ENCODE measurements at places on chromosomes 7 and 10.

DNA sequence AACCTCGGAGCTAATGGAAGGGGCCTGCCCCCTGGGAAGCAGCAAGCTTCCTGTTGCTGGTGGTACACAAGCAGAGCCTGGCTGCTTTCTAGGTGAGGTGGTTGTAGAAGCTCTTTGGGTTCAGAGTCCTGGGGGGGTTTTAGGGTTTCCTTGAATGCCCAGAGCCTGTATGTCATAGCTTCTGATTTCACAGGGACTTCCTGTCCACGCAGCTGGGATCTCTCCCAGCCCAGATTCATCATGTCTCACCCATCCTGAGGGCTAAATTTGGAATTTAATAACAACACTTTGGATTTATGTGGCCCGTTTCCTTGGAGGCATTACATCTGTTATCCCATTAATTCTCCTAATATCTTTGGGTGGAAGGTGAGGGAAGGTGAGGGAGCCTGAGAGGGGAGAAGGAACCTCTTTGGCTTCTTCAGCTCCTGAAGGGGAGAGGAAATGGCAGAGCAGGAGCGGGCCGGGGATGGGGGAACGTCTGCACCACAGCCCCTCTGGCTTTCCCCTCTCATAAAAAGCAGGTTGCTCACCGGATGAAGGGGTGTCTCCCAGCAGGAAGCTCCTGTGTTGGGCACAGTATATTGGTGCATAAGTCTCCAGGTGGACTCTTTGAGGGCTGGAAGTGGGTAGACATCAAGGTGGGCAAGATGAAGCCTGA lies 19.7 kb downstream of the RPS24 start:
- H3K27me3 ChIP-seq: no peaks in the 10 kb centered on the region
- no peak overlapping the region for H3K27ac ChIP-seq
- no peaks in the 10 kb centered on the region for H3K36me3 ChIP-seq
- no peaks in the 10 kb centered on the region for H3K4me1 ChIP-seq
- no peak for DNase-seq
- no peak overlapping the region for H3K4me3 ChIP-seq

GRCh38 chr7:158776474-158776873 lies 52.8 kb downstream of the ESYT2 start:
- no peak for DNase-seq
- peaks cover 3% of the 10 kb centered on the region for H3K36me3 ChIP-seq
- no peak overlapping the region for H3K4me3 ChIP-seq
- no peak overlapping the region for H3K27ac ChIP-seq

DNA sequence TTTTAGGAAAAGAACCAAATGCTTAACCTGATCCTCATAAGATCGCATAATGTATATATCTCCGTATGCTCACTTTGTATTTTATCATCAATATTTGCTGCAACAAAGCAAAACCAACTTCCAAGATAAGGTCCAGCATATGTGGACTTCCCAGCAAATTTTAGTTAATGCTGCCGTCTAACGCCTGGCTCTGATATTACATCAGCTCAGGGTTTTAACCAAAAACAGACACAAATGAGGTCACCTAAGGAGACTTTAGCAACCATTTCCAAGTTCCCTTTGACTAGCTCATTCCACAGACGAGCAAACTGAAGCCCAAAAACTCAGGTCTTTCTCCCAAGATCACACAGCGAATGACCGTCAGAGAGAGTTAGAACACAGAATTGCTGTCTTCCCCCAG lies 59.4 kb upstream of the UCN3 start:
- no peak for DNase-seq
- no peaks in the 10 kb centered on the region for H3K36me3 ChIP-seq
- no peaks in the 10 kb centered on the region for H3K4me1 ChIP-seq
- no peak overlapping the region for H3K4me3 ChIP-seq

DNA sequence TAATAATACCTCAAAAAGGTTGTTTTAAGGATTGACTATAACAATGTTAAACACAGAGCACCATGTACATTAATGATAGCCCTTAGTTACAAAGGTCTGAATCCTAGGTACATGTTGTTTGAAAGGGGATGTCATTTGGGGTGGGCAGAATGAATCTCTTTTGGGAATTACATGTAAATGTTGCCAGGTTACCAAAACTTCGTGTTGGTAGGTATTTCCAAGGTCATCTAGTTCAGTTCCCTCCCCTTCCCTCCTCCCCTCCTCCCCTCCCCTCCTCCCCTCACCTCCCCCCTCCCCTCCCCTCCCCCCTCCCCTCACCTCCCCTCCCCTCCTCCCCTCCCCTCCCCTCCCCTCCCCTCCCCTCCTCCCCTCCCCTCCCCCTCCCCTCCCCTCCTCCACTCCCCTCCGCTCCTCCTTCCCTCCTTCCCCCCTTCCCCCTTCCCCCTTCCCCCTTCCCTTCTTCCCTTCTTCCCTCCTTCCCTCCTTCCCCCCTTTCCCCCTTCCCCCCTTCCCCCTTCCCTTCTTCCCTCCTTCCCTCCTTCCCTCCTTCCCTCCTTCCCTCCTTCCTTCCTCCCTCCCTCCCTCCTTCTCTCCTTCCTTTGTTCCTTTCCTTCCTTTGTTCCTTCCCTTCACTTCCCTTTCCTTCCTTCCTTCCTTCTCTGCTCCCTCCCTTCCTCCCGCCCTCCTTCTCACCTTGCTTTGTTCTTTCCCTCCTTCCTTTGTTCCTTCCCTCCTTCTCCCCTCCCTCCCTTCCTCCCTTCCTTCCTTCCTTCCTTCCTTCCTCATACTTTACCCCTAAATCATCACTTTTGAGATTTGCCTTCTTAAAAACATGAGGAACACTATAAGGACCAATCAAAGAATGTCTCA lies 8.1 kb downstream of the VTI1A start:
- no peaks in the 10 kb centered on the region for H3K36me3 ChIP-seq
- no peak for DNase-seq
- H3K4me1 ChIP-seq: no peaks in the 10 kb centered on the region

- H3K4me3 ChIP-seq: no peak overlapping the region
- DNase-seq: no peak
- no peak overlapping the region for H3K27ac ChIP-seq
- no peaks in the 10 kb centered on the region for H3K4me1 ChIP-seq
- H3K27me3 ChIP-seq: no peaks in the 10 kb centered on the region
Measured at GRCh38 chr7:113444261-113444660, 325.9 kb upstream of the SMIM30 start.

DNA sequence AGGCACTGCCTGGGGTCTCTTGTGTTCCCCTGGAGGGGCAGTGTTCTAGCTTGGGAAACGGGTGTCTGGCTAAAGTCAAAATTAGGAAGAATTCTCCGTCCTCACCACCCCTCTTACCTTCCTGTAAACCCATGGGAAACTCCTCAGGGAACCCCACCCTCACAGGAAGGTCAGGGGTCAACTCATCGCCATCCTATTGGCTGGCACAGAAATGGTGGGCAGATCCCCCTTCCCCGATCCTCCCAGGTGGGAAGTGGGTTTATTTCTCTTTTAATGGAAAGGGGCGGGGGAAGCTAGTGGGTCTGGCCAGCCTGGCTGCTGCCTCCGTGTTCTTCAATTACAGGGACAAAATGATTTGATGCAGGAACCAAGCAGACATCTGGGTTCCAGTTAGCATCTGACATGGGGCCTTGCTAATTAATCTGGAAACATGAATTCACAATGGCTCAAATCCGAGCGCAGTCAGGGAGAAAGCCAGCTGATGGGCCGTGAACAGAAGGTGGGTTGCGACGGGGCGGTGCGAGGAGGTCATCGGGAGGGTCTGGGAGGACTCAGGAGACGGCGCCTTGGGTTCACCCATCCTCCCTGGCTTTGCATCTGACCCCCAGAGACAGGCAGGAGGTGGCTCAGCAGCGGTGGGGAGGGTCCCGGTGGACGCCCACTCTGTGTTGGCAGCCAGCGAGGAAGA lies 66.6 kb downstream of the SLIT1 start:
- no peak for DNase-seq
- H3K27me3 ChIP-seq: peaks cover 22% of the 10 kb centered on the region
- no peaks in the 10 kb centered on the region for H3K4me1 ChIP-seq
- no peak overlapping the region for H3K27ac ChIP-seq
- no peaks in the 10 kb centered on the region for H3K36me3 ChIP-seq

DNA sequence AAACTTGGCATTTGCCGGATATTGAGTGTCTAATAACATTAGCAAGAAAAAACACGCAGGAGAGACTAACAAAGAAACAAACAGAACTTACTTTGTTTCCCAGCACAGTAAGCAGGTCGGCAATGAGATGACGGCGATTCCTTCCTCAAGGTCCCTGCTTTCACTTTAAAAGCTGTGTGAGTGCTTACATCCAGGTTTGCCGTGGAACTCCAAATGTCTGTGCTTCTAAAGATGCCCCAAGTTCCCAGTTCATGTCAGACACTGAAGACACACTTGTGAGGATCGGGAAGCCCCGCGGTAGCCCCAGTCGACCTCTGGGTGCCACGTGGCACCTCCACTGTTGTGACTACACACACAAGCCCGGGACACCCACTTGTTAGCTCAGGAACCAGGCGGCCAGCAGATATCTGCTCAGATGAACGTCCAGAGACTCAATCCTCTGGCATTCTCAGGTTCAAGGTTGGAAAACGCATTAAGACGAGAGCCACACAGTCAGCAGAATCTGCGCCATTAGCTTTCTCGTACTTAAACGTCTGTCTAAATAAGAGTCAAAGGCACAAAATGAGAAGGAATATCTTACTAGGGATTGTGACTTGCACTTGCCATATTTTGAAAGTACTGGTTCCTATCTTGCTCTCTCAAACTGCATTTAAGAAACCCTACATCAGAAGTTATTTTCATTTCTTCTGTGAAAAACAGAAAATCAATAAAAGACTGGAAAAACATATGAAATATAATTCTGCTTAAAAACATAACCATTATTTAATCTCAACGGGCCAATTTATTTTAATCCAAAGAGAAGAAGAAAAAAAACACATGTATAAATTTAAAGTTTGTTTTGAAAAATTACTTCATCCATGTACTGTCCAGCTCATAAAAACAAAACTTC lies 207.6 kb upstream of the KLF14 start:
- no peaks in the 10 kb centered on the region for H3K36me3 ChIP-seq
- peaks cover 5% of the 10 kb centered on the region for H3K4me1 ChIP-seq
- no peak overlapping the region for H3K4me3 ChIP-seq
- no peaks in the 10 kb centered on the region for H3K27me3 ChIP-seq
- DNase-seq: no peak

- H3K4me3 ChIP-seq: no peak overlapping the region
- no peaks in the 10 kb centered on the region for H3K36me3 ChIP-seq
- H3K27me3 ChIP-seq: no peaks in the 10 kb centered on the region
Measured at GRCh38 chr10:15775513-15775912, 55.8 kb upstream of the ITGA8 start.

DNA sequence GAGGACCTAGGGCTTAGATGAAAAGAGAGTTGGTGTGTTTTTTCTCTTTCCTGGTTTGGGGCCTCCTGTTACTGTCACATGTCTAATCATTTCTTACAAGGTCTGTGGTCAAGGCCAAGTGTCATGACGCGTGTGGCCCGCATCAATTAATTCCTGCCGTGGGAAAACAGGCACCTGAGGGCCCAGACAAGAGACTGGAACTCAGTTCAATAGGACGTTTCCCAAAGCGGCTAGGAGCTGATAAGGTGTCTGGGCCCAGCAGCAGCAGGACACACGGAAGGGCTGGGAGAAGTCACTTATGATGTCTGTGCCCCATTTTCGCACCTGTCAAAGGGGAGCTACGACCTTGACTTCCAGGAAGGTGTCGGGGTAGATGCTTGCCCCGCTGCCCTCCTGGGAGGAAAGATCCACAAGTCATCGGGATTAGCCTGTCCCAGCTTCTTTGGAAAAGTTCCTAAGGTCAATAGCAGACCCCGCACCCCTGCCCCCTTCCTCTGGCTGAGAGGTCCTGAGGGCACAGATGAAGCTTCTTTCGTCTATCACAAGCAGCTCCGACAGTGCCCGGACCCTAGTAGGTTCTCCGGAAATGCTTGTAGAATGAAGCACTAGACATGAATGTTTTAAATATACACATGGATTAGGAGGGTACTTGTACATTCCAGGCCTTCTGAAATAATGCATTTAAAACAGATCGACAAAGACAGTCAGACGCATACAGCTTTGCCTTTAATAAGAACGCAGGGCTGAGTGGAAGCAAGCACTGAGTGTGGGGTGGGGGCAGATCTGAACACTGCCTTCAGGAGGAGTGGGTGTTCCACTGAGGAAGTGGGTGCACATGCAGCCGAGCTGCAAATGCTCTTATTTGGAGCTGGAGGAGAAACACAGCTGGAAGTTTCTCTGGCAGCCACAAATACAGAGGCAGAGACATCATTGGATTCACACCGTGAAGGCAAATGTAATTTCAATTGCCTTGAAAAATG lies 237.5 kb upstream of the GRB10 start:
- H3K36me3 ChIP-seq: no peaks in the 10 kb centered on the region
- no peaks in the 10 kb centered on the region for H3K4me1 ChIP-seq
- DNase-seq: no peak
- H3K4me3 ChIP-seq: no peak overlapping the region
- no peak overlapping the region for H3K27ac ChIP-seq

All from MM.1S (cell line).